ENCODE measurements at places on chromosomes 3 and 15.
A peak's percentile ranks its signal among the peaks of the same experiment; 100 is the strongest.

GRCh38 chr3:124545891-124546290 is 184.4 kb upstream of the UMPS start:
- no peak for DNase-seq

DNA sequence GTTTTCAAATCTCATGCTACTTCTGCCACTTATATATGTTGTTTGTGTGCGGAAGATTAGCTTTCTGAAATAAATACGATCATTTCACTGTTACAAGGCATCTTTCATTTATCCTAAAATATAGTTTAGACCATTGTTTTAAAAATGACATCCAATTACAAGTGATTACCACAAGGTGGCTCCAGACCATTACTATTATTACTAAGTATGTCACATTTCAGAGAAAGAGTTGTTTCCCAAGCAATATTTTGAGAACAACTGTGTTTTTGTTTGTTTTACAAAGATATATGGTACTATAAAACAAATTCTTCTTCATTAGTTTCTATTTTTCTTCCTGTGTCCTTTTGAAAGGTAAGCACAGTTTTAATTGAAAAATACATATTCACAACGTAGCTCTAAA is 136.0 kb upstream of the RAP2B start:
- peak; percentile 51 for DNase-seq

- DNase-seq = peak; percentile 79
Measured at GRCh38 chr3:40580494-40581091, 55.8 kb downstream of the ZNF621 start.

DNA sequence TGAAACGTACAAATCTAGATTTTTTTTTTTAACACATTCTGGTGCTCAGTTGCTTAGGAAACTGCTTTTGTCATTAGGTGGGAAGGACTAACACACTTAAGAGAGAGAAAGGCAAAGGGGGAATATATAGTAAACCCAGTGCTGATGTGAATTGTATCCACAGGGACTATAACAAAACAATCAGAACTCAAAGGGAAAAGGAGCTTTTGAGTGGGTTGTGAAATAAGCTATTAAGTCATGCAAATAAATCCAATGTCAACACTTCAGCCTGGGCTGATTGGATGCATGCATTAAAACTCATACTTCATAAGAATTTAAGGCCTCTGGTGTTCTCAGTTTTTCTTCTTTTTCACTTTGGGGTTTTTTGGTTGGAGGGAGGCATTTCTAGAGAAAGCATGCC is 628.9 kb downstream of the FHIT start:
- no peak for DNase-seq

DNA sequence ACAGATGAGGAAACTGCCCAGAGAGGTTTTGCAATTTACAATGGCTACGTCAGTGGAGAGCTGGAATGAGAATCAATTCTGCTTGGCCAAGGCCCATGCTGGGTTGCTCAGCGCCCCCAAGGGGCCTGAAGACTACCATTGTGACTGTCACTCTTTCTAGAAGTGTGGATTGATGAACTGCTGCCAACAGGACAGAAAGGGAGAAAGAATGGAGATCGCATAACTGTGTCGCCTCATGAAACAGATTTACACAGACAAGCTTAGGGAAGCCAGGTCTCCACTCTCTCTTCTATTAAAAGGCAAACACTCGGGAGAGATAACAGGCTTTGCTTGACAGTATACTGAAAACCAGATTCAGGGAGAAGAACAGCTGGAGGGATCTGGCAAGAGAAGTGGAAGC is 160.0 kb downstream of the STT3B start:
- peak; percentile 15 for DNase-seq

DNA sequence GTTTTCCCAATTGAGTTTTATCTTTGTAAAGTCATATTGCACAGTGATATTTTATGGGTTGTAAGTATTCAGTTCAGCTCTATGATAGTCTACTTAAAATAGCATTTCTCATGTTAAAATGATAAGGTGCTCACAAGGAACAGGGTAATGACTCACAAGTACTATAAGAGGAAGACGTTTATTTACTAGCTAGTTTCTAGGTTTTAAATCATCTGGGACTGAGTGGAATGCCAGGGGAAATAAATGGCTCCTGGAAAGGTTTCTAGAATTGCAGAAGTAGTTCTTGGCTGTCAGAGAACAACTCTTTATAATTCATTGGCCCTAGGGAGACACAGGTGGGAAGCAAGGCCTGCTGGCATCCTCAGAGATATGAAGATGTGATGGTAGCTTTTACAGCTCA is 112.8 kb downstream of the CHDH start:
- no peak for DNase-seq

DNA sequence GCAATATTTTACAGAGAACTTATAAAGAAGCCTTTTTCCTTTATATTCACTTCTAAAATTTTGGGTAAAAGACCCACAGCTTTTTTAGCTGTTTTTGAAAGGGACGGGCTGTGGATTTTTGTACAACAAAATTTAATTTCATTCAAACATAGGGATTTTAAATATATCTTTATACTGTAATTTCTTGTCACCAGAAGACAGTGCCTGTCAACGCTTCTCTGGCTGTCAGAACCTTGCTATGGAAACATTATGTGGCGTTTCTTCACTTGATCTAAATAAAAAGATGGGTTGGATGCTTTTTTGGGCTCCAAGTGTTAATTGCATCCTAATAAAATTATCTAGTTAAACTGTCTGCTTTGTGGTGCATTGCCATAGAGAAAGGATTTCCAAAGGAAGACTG is 635.6 kb upstream of the ALCAM start:
- no peak for DNase-seq

GRCh38 chr3:33229066-33229465 is 10.5 kb upstream of the SUSD5 start:
- no peak for DNase-seq

- no peak for DNase-seq
Measured at GRCh38 chr15:55742927-55743728, at the start of gene PRTG. TSS of gene PRTG (minus strand) at chr15:55743152. CDS start at chr15:55742931, 221 bp downstream.

GRCh38 chr15:74301583-74302361 is 65.6 kb downstream of the CCDC33 start:
- DNase-seq = no peak

DNA sequence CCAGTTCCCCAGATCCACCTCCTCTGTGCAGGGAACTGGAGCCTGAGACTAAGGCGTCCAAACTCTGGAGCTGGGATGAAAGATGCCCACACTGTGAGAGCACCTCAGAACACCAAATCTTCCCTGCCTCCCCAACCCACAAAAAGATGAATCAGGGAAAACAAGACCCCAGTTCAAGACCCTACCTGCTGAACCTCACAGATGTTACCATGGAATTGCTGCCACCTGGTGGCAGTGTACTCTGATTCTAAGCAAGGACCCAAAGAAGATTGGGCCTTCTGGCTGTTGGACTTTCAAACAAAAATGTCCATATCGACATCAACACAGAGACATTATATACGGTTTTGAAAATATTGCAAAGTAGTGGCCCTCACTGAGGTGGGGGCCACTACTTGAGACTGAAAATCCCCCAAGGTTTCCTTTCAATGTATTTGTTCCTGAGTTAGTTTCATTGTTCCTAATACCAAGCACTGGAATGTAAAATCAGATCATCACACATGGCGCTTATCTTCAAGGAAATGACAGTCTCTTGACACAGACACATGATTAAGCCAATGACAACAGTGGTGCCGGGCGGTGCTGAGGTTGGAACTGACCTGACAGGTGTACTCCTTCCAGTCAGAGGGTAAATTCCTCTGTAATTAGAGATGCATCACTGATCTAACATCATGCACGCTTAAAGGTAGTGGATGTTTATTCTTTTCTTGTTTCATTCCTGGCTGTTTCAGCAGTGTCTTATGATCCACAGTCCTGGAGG is 67.6 kb downstream of the SLC6A11 start:
- peak; percentile 32 for DNase-seq

- peak; percentile 33 for DNase-seq
Measured at GRCh38 chr3:124602980-124603627, 127.1 kb upstream of the UMPS start.

- no peak for DNase-seq
Measured at GRCh38 chr15:85539491-85539890, 159.1 kb downstream of the AKAP13 start.

DNA sequence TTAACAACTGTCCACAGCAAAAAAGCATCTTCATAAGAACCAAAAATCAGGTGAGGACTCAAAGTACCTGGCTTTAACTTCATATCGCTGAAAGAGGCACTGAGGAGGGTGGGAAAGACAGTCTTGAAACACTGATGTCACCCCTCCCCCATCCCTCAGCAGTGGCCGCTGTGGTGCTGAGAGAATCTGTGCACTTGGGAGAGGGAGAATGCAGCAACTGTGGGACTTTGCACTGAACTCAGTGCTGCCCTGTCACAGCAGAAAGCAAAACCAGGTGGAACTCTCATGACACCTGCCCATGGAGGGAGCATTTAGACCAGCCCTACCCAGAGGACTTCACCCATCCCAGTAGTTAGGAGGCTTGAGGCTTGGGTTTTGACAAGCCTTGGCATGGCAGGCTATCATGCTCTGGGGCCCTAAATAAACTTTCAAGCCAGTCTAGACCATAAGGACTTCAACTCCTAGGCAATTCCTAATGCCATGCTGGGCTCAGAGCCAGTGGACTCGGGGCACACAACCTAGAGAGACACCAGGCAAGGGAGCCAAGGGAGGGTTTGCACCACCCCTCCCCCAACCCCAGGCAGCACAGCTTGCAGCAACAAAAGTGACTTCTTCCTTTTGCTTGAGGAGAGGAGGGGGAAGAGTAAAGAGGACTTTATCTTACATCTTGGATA is 6.1 kb upstream of the ZSCAN2 start:
- DNase-seq = no peak

DNA sequence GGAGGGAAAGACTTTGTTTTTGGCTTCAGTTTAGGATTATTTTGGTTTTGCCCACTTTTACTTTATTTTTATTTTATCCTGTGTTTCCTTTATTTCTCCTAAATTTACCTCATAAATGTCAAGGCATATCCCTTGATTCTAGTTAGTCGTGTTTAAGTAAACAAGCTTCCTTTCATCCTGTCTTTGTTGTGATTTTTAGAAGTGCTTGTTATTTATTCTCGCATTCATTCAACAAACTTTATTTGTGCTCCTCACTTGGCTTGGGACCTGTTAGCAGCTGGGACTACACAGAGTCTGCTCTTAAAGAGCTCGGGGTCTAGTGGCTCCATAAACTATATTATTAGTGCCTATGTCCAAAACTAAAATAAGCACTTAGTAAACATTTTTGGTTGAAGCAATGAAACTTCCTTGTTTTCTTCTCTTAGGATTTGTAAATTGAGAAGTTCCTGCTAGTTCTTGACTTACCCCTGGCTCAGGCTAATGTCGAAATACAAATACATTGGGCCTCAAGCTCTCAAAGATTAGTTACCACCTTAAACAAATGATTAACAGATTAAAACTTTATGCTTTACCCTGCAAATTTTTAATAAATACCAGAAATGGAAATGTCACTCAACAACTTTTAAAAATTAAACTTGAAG is 19.0 kb upstream of the DMXL2 start:
- no peak for DNase-seq

Measured in NCI-H526 (cell line).